DMS79 treated with DMSO at 0.1 percent for 48 hours (cell line): ENCODE measurements at places on chromosomes 6 and 20.

GRCh38 chr20:19996917-19997316 is 20.2 kb upstream of the NAA20 start:
- DNase-seq: no peak

DNA sequence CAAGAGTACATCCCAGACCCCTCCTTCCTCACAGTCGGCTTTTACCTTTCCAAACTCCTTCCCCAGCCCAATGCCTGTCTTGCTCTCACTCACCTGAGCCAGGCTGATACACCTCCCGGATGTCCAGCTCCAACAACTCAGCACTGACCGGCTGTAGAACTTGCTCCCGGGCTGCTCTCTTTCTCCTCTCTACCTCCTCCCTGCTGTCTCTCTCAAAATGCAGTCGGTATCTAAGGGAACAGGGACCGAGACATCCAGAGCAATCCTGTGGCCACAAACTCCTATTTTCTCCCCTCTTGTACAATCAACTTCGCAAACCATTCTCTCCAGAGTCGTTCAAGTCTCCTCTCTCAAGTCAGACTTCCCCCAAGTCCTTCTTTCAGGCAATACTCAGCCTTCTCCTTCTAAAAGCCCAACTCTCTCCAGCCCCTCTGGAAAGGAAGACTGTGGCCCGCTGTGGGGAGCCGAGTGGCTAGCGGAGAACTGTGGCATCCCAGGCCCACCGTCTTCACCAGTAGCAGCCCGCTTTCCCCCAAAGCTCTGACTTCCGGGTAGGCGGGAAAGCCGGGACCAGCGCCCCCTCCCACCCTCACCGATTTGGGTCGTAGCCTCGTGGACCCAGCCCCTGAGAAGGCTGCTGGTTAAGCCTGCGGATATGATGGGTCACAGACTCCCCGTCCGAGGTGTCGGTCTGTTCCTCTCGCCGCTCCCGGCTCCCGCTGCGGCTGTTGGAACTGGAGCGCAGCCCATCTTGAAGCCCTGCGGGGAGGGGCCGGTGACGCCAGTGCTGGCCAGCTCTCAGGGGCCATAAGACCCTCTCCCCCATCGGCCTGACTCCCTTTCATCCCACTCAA is 1.1 kb downstream of the GNL1 start:
- DNase-seq: peak; percentile 20

GRCh38 chr6:41546475-41546865 is 289 bp downstream of the FOXP4 start:
- DNase-seq: no peak

- DNase-seq: no peak
Observed at GRCh38 chr6:30542404-30542725, 13.9 kb downstream of the GNL1 start.

DNA sequence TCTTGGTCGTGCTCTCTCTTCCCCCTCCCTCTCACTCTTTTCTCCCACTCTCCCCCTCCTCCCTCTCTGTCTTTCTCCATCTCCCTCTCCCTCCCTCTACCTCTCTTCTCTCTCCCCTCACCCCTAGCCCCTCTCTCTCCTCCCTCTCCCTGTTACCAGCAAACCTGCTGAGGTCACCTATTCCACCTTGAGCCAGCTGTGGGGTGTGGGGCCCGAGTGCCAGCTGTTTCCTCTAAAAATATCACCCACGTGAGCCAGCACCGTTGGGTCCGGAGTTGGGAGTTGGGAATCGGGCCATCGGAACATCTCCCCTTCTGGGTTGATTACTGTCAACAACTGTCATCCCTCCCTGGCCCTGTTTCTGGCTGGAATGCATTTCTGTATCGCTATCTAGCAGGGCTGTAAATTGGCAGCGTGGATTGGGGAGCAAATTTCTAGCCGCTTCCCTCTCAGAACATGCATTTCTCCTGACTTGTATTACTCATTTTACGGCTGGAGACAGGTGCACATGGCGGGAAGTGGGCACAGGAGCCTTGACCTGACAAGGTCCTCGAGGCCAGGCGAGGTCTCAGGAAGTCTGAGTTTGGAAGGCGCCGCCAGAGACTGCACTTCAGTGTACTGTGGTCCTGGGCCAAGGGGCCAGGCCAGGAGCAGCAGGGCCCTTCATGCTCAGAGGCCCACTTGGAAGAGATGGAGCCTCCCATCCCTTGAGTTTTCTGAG is 165.3 kb downstream of the CDH4 start:
- no peak for DNase-seq
